ENCODE measurements at places on chromosomes 3 and 15.

DNA sequence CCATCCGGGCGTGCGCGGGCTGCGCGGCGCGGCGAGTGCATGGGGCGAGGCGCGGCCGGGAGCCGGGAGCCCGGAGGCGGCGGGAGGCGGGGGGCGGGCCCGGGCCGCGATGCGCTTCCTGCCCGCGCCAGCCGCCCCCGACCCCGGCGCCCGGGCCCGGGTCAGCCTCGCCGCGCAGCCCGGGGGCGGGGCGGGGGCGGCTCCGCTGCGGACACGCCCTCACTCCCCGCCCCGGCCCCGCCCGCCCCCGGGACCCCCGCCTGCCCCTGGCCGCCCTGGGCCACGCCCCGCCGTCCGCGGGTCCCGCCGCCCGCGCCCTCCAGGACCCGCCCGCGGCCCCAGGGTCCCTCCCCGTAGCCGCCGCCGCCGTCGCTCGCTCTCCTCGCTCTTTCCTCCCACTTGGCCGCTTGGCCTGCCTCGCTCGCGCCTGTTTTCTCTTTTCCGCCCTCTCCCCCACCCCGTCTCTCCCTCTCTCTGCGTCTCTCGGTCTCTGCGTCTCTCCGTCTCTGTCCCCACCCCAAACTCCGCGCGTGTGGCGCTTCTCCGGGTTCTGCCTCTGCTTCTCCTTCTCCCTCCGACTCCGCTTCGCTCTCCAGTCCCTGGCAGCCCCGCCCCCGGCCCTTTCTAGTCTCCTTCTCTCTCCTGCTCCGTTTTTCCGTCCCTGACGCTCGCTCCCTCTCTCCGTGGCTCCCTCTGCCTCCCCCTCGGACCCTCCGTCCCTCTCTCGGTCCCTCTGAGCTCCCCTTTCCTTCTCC, at the start of gene PLXND1:
Gene PLXND1 (minus strand): TSS at position 41 of the 755 bp plus-strand sequence. CDS start 37 bp downstream, at position 4.
- peak; percentile 44 for DNase-seq

- no peak for DNase-seq
Measured at GRCh38 chr15:63256433-63257274, 20.8 kb upstream of the APH1B start.

- DNase-seq: no peak
Measured at GRCh38 chr3:27614592-27614991, 107.5 kb downstream of the EOMES start.

- DNase-seq: no peak
Measured at GRCh38 chr15:73022161-73022560, 30.1 kb upstream of the NEO1 start.

DNA sequence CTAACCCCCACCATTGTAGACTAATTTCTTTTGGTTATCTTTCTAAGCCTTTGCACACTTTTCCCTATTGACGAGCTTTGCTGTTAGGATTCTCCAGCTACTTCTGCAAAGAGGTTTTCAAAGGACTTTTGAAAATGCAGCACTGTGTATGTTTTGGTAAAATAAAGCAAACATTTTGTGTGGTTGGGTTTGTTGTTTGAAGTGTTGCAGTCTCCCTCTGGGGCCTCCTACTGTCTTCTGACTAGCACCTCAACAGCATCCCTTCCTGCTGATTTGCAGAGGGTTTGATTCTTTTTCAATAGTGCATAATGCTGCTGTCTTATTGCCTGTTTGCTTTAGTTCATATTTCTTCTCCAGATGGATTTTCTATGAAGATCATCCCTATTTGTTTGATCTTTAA, 775.1 kb upstream of the CFAP20DC start:
- no peak for DNase-seq

GRCh38 chr15:72141171-72142084, 23.2 kb downstream of the SENP8 start:
- DNase-seq: no peak

- peak; percentile 47 for DNase-seq
Measured at GRCh38 chr15:51750792-51751696, at the start of gene TMOD2. TMOD2 (plus strand) TSS chr15:51751597; CDS start chr15:51766442, 14,845 bp downstream.

GRCh38 chr3:11154953-11155325, 646 bp downstream of the HRH1 start:
- no peak for DNase-seq

- DNase-seq: no peak
Measured at GRCh38 chr3:52841211-52841980, 6.6 kb upstream of the MUSTN1 start.

DNA sequence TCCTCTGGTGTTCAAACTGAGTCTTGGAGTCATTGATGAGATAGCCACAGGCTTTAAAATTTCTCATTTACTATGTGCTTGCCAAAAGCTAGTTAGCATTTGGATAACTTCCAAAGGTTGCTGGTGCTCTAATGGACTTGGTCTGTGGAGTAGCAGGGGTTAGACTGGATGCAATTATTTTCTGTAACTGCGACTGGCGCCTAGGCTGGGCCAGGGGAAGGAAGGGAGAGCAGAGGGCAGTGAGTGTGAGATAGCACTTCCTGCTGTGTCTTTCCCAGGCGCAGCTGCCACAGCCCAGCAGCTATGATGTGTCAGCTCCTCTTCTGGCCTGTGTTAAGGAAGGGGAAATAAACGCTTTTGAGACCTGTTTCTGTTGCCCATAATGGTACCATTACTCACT, 98.6 kb downstream of the MYRIP start:
- DNase-seq: no peak

DNA sequence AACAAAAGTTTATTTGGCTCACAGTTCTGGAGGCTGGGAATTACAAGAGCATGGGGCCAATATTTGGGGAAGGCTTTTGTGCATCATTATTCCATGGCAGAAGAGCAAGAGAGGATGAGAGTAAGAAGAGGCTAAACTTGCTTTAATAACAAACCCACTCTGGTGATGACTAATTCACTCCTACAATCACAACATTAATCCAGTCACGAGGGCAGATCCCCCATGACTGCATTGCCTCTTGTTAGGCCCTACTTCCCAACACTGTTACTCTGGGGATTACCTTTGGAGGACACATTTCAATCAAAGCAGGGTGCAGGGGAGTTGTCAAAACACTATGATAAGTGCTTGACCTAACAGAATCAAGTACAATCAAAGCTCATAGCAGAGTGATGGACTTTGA, 181.7 kb downstream of the BBX start:
- no peak for DNase-seq

- no peak for DNase-seq
Measured at GRCh38 chr3:143736205-143736997, 111.9 kb downstream of the SLC9A9 start.

DNA sequence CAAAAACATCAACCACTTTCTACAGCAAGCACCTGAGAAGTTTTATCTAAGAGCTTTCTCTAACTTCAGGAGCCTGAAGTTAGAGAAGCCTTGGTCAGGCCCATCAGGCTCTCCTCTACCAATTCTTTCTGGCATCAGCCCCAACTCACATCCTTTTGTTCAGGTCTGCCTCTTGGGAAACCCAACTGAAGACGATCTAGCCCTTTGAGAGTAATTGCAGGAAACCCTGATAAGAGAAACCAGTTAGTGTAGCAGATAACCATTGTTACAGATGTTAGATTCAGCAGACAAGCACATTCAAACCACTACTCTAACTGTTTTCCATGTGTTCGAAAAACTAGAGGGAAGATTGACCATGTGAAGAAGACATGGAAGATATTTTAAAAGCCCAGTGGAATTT, 27.0 kb upstream of the DYNC1LI1 start:
- DNase-seq: no peak

GRCh38 chr3:106339551-106339950, 470.7 kb upstream of the CBLB start:
- no peak for DNase-seq
